T47D (cell line): ENCODE measurements at places on chromosomes 6 and 20.

- no peak for DNase-seq
Observed at GRCh38 chr6:118652051-118652615, 742 bp upstream of the CEP85L start.

- no peak for DNase-seq
Observed at GRCh38 chr6:81465859-81466258, 286.6 kb downstream of the TENT5A start.

DNA sequence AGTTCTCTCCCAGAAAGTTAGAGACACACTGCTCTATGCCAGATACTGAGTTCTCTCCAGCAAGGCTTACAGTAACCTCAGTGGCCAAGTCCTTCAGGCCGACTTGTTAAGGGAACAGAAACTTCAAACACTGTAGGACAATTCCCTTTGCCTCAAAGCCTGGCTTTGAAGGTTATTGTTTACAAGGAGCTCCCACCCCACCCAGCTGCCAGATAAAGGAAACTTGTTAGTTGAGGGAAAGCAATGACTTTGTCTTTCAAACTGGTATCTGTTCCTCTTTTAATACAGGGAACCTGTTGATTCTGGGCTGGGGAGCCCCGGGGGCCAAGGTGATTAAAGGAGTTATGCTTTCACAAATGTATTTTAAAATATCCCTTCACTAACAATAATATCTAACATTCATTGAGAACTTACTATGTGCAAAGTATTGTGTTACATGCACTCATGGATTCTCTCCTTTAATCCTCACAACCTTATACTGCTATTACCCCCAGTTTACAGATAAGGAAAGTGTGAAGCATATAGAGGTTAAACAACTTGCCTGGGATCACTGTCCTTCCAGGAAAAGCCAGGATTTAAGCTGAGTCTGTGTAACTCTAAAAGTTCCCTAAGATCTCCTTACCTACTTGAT, 27.6 kb upstream of the CDKN1A start:
- no peak for DNase-seq

DNA sequence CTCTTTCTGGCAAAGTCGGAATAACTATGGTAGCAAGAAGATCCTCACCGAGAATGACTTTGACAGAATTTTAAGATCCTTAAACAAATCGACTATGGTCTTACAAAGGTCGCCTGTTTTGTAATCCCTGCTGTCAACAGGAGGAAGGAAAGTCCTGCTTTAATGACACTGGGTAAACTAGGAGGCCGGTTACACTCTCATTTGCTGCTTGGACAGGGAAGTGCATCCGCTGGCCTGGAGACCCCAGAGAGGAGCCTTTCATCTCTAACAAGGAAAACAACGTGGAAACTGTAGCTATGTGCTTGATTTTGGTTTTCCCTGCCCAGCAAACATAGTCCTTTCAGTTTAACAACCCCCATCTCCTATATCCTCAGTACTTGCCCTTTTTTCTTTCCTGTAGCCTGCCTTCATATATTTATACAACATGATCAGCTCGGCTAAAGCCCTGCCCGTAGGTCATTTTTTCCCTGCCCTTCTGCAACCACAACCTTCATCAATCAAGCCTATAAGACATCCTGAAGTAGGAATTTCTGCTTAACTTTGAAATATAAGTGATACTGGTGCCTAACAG, 97.2 kb upstream of the RIN2 start:
- no peak for DNase-seq

GRCh38 chr20:11296951-11297350, 620.7 kb upstream of the BTBD3 start:
- no peak for DNase-seq

GRCh38 chr6:113073611-113074191, 726.6 kb downstream of the RFPL4B start:
- DNase-seq = no peak

DNA sequence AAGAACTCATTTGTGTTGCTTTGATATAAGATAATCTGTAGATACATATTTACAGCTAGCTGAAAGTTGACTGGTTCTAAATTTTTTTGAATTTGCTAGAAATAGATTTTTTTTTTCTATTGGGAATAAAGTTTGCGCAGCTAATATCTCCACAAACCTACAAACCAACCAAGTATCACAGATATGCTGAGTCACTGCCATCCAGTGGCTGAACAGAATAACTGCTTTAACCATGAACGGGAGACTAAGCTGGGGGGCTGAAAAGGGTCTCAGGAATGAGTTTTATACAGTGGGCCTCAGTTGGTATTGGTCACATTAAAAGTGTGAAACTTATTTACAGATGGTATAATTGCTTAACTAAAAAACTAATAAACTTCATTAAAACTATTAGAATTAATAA, 326.7 kb upstream of the CNR1 start:
- DNase-seq = peak; percentile 28

DNA sequence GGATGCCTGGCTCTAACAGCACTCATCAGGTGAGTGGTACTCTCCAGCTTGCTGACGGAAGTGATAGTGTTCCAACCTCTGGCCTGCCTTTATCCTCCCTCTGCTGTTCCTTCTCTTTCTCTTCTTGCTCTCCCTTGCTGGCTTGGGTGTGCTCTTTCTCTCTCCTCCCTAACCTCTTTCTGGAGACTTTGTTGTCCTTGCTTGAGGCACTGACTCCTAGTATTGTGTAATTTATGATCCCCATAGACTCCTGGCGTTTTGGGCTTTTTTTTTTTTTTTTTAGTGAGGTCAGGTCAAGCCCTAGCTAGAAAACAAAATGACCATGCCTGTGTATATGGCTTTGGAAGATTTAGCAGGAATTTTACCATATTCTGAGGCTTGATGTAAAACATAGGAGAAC, 84.7 kb upstream of the MRAP2 start:
- DNase-seq = no peak

DNA sequence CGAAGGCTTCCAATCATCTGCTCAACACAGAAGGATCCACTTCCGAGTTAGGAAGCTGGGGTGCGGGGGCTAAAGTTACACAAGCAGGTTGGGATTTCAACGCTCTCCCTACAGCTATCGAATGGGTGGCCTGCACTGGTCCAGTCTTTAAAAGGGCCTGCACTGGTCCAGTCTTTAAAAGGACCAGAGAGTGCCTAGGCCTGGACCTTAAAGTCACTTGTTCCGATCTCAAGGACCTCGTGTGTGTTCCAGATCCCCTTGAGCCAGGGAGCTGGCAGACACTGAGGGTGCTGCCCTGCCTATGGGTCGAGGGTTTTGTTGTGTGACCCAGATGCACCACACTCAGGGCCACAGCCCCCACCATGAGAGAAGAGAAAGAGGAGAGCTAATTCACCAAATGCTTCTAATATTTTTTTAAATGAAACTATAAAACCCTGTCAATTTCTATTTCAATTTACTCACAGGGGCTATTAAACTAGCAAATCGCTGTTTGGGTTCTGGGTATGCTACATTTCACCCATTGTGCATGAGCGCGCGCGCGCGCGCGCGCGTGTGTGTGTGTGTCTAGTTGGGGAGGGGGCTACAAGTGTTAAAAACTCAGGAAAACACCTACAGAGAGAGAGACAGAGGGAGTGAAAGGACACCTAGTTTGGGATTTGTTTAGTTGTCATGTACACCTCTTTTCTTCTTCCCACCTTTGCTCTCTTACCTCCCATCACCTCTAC, 7.5 kb downstream of the TFAP2B start:
- DNase-seq = no peak

- no peak for DNase-seq
Observed at GRCh38 chr6:105162377-105162776, 17.4 kb downstream of the POPDC3 start.

- no peak for DNase-seq
Observed at GRCh38 chr20:51803148-51803854, 980 bp upstream of the SALL4 start.

DNA sequence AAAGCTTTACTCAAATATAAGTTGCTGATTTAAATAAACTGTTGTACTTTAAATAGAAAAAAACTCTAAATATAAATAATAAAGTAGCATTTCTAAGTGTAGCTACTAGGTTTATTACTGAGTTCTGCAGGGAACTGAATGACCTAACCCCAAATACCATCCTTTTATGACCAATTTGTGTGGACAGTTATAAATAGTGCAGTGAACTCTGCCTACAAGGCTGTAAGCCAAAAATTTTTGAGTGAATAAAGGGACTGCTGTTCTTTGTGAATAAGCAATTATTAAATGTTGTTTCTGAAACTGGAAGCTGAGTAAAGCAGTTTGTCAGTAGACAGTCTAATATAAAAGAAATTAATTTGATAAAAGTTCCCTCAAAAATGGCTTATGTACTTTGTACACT, 90.8 kb upstream of the ELOVL5 start:
- DNase-seq = no peak

DNA sequence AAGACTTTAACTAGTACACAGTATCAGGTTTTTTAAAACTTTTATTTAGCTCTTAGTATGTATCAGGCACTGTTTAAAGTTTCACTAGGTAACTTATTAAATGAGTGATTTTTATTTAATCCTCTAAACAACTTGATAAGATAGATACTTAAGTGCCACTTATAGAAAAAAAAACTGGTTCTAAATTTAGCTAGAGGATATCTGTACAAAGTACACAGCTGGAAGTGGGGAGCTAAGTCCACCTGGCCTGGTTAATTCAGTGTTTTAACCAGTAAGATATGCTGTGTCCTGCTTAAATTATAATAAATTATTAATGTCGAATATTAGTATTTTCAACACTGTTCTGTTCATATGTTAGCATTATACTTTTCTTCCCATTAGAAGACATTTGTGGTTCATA, 37.5 kb downstream of the SYCP2 start:
- no peak for DNase-seq
